Activated CD8-positive, alpha-beta T cell treated with anti-CD3 and anti-CD28 coated beads, Interleukin-2, amount 10 ng/mL, durations not matched to agents 7 days and 5 days (primary cell): ENCODE measurements at places on chromosomes 11 and 22. TPM values are rescaled to one million over a fixed set of nuclear protein-coding genes. Genes with fewer than 3 reads are reported as not detected.
A peak's percentile ranks its signal among the peaks of the same experiment; 100 is the strongest.

- peaks cover 6% of the 10 kb centered on the region for H3K4me1 ChIP-seq
- H3K4me3 ChIP-seq = no peak overlapping the region
- H3K27ac ChIP-seq = no peak overlapping the region
- peak; percentile 25 for DNase-seq
- H3K27me3 ChIP-seq = peaks cover 8% of the 10 kb centered on the region
- no peaks in the 10 kb centered on the region for H3K36me3 ChIP-seq
Measured at GRCh38 chr22:20624161-20624616, 116.8 kb downstream of the MED15 start.

- no peaks in the 10 kb centered on the region for H3K4me1 ChIP-seq
- H3K27ac ChIP-seq = no peak overlapping the region
- peaks cover 59% of the 10 kb centered on the region for H3K36me3 ChIP-seq
- no peak overlapping the region for H3K4me3 ChIP-seq
- H3K27me3 ChIP-seq = no peaks in the 10 kb centered on the region
Measured at GRCh38 chr11:34145073-34145472, 39.6 kb downstream of the NAT10 start.

DNA sequence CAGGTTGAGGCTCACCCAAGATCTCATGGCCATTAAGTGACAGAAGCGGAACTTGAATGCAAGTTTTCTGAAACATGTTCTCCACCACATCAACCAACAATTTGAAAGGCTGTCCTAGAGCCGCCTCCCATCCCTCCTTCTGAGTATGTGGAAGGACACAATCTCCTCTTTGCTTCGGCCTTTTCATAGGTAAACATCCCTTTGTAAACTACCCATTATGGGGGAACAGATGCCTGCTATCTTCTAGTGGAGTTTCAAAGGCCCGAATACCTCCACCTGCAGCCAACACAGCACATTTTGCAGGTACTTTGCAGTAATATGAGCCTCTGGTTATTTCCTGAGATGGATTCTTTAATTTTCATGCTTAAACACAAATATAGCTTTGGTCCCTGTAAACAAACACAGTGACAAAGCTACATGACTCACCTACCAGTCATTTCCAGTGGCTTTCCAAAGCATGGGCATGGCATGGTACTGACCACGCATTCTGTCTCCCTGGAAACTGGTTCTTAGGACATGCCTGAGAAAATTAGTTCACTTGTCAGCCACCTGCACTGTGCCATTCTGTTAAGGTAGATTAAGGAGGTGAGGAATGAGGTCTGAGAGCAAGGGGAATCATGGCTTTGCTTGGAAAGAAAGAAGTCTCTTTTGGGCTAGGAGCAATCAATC, 60.2 kb downstream of the EHF start:
- no peak for DNase-seq
- no peaks in the 10 kb centered on the region for H3K4me1 ChIP-seq
- no peak overlapping the region for H3K4me3 ChIP-seq
- no peaks in the 10 kb centered on the region for H3K36me3 ChIP-seq
- H3K27ac ChIP-seq = no peak overlapping the region

DNA sequence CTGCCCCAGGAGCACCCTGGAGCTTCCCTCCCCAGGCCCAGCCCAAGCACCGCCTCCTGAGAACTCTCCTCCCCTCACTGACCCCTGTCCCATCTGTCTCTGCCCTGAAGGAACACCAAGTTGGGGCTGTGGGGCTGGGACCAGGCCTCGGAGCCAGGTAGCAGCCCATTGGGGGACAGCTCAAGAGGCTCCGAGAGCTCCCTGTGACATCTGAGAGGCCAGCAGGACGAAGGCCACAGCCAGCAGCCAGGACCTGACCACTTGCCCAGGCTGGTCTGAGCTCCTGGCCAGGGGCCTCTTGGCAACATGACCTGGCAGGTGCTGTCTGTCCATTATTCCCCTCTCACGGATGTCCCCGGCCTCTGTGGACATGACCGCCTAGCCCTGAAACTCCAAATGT, 33.7 kb downstream of the IGF2 start:
- no peaks in the 10 kb centered on the region for H3K4me1 ChIP-seq
- DNase-seq = no peak
- H3K36me3 ChIP-seq = no peaks in the 10 kb centered on the region
- peaks cover 12% of the 10 kb centered on the region for H3K27me3 ChIP-seq
- H3K4me3 ChIP-seq = no peak overlapping the region

DNA sequence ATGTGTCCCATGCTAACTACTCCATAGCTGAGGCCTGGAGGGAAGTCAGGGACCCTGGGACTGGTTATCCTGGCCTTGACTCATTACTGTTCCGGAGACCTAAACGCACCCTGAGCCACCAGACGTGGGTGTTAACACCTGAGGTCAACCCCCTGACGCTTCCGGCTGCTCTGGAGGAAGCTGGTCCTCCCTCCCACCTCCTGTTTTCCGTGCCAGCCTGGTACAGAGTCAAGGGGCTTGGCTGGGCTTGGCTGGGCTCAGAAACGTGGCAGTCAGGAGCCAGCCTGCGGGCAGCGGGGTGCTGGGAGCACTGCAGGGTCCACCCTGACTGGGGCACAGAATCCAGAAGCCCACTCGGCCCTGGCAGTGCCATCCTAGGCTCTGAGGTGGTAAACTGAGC, 2.6 kb downstream of the TMPRSS4 start:
- no peaks in the 10 kb centered on the region for H3K36me3 ChIP-seq
- peaks cover 14% of the 10 kb centered on the region for H3K27me3 ChIP-seq
- H3K27ac ChIP-seq = no peak overlapping the region
- DNase-seq = no peak
- H3K4me3 ChIP-seq = no peak overlapping the region

GRCh38 chr22:21807544-21808529, 59.6 kb downstream of the MAPK1 start:
- H3K36me3 ChIP-seq = peaks cover 41% of the 10 kb centered on the region
- H3K27me3 ChIP-seq = no peaks in the 10 kb centered on the region

DNA sequence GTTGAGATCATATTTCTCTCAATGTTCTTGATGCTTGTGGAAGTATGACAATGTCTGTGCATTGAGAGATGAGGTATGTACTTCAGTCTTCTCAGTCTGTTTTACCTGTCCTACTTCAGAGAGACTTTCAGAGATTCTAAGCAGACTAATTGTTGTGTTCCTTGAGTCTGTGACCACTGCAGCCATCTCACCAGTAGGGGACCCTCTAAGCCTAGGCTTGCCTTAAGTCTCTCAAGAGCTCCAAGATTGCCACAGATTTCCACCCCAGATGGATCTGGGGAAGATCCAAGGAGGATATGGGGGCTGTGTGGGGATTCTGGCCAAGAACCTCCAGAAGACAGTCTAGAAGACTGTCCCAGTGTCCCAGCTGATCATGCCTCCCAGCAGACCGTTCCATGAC, 179.9 kb upstream of the PLET1 start:
- no peak overlapping the region for H3K4me3 ChIP-seq
- H3K4me1 ChIP-seq = no peaks in the 10 kb centered on the region
- H3K36me3 ChIP-seq = no peaks in the 10 kb centered on the region
- H3K27me3 ChIP-seq = peaks cover 21% of the 10 kb centered on the region

- H3K27me3 ChIP-seq = peaks cover 4% of the 10 kb centered on the region
- no peaks in the 10 kb centered on the region for H3K36me3 ChIP-seq
- H3K4me3 ChIP-seq = no peak overlapping the region
Measured at GRCh38 chr22:35555483-35555890, 14.9 kb downstream of the RASD2 start.

DNA sequence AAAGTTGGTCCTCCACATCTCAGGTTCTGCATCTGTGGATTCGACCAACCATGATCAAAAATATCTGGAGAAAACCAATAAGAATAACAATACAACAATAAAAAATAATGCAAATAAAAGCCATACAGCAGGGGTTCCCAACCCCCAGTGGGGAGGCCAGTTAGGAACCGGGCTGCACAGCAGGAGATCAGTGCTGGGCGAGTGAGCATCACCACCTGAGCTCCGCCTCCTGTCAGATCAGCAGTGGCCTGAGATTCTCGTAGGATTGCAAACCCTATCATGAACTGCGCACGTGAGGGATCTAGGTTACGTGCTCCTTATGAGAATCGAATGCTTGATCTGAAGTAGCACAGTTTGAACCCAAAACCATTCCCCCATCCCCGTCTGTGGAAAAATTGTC, 25.4 kb upstream of the MYO18B start:
- H3K4me3 ChIP-seq = no peak overlapping the region
- H3K27ac ChIP-seq = no peak overlapping the region
- H3K4me1 ChIP-seq = peaks cover 2% of the 10 kb centered on the region

- peaks cover 3% of the 10 kb centered on the region for H3K27me3 ChIP-seq
- H3K36me3 ChIP-seq = no peaks in the 10 kb centered on the region
- H3K27ac ChIP-seq = no peak overlapping the region
- H3K4me3 ChIP-seq = no peak overlapping the region
- H3K4me1 ChIP-seq = peaks cover 3% of the 10 kb centered on the region
- DNase-seq = no peak
Measured at GRCh38 chr22:20283674-20284066, 15.6 kb upstream of the RTN4R start.

GRCh38 chr22:48173773-48174160, 1411.3 kb downstream of the TBC1D22A start:
- H3K4me1 ChIP-seq = no peaks in the 10 kb centered on the region
- no peaks in the 10 kb centered on the region for H3K27me3 ChIP-seq
- H3K27ac ChIP-seq = no peak overlapping the region
- no peaks in the 10 kb centered on the region for H3K36me3 ChIP-seq
- no peak overlapping the region for H3K4me3 ChIP-seq
- no peak for DNase-seq

GRCh38 chr11:12103411-12104225, 6.8 kb upstream of the MICAL2 start:
- peaks cover 15% of the 10 kb centered on the region for H3K27me3 ChIP-seq
- no peak for DNase-seq
- H3K4me1 ChIP-seq = peaks cover 25% of the 10 kb centered on the region
- no peak overlapping the region for H3K4me3 ChIP-seq
- no peak overlapping the region for H3K27ac ChIP-seq

DNA sequence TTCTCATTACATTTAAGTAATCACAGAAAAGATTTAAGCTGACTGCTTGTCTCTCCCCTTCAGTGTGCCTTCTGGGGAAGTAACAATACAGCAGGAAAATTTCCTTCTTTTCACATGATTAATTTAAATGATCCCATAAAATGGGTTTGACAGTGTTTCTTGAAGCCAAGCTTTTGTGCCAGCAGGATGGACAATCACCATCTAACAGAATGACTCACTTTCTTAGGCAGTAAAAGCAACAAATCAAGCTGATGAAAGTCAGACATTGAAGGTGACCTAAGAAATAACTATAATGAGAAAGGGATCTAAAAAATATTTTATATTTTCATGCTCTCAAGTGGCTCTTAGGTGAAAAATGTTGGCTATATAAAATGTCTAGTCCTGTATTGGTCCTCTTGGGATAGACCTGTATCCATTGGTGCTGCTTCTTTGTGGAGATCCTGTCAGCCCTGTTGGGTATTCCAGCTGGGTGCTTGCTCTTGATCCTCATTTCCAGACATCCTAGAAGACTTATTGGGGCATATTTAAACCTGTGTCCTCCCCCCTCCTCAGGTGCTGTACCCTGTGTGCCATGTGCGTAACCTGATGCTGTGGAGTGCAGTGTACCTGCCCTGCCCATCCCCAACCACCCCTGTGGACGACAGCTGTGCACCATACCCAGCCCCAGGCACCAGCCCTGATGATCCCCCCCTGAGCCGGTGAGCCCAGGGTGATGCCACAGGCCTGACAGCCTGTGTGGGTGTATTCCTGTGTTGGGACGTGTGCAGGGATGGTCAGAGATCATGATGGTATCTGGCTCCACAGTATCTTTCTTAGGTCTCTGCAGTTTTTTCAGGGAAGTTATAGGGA, 62.7 kb upstream of the HORMAD2 start:
- no peaks in the 10 kb centered on the region for H3K27me3 ChIP-seq
- H3K4me3 ChIP-seq = no peak overlapping the region
- peaks cover 4% of the 10 kb centered on the region for H3K4me1 ChIP-seq
- peaks cover 30% of the 10 kb centered on the region for H3K36me3 ChIP-seq
- H3K27ac ChIP-seq = no peak overlapping the region

- no peak overlapping the region for H3K4me3 ChIP-seq
- H3K4me1 ChIP-seq = no peaks in the 10 kb centered on the region
- H3K27me3 ChIP-seq = no peaks in the 10 kb centered on the region
- DNase-seq = no peak
- H3K36me3 ChIP-seq = no peaks in the 10 kb centered on the region
Measured at GRCh38 chr11:133386852-133387251, 145.4 kb downstream of the OPCML start.

GRCh38 chr22:27588268-27588667, 213.3 kb downstream of the MN1 start:
- no peak overlapping the region for H3K4me3 ChIP-seq
- H3K27ac ChIP-seq = no peak overlapping the region
- DNase-seq = no peak
- no peaks in the 10 kb centered on the region for H3K4me1 ChIP-seq
- H3K36me3 ChIP-seq = no peaks in the 10 kb centered on the region

DNA sequence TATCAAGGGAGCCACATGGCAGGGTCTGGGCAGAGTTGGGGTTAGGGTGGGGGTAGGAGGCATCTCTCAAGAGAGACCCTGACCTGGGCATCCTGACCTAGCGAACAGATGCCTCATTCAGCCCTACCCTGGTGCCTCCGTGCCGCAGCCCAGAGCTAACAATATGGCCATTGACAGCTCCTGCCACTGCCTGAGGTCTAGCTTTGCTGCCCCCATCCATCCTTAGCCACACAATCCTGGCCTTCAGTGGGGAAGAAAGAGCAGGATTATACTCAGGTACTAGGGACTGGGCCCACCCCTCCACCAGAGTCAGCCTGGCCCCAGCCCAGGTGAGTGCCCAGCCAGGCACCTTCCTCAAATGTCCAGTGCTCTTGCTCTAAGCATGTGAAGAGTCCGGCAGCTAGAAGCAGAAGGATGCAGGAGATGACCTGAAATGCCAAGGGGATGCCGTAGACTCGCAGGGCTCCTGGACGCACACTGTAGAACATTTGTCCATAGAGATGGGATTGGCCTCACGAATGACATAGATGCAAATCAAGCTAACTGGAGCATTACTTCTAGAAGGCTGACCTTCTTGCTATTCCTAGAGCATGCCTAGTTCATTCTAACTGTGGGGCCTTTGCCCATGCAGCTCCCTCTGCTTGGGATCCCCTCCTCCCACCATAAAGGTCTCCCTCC, 13.3 kb upstream of the SERPINH1 start:
- H3K4me3 ChIP-seq = no peak overlapping the region
- H3K36me3 ChIP-seq = no peaks in the 10 kb centered on the region
- no peak for DNase-seq
- H3K27me3 ChIP-seq = peaks cover 9% of the 10 kb centered on the region

Gene SHANK3
- total RNA-seq = 0.05 TPM

Gene TMEM191C
- total RNA-seq = 2.4 TPM

Gene MDK
- 7.4 TPM for total RNA-seq

Gene BATF2
- 0.50 TPM for total RNA-seq

Gene KCNJ5
- not detected for total RNA-seq

Gene TRIM51
- not detected for total RNA-seq

Gene ISX
- total RNA-seq = not detected

Gene DHCR7
- total RNA-seq = 58.8 TPM
